Ovary (tissue), 10 donors: ENCODE measurements at places on chromosomes 7 and 10. TPM values are rescaled to one million over a fixed set of nuclear protein-coding genes. Genes with fewer than 3 reads are reported as not detected.

DNA sequence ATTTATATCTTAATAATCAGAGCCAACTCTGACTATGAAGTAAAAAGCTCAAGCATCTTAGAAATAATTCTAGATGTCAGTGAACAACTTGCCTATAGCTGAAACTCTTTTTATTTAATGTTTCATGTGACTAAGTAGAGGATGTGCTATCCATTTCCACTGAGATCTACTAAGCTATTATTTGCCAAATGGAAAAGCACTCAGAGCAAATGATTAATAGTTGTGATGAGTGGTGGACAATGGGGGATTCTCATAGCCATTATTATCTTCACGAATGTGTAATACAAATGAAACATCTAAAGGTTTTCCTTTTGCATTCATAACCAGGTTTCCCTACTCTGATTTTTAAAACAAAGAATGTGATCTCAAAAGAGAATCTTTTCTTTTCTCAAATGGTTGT is 126.6 kb upstream of the GNAI1 start:
- no peak overlapping the region for H3K27ac ChIP-seq
- no peaks in the 10 kb centered on the region for H3K4me1 ChIP-seq
- no peak for DNase-seq
- H3K36me3 ChIP-seq = no peaks in the 10 kb centered on the region
- H3K27me3 ChIP-seq = no peaks in the 10 kb centered on the region
- H3K4me3 ChIP-seq = no peak overlapping the region

TMEM270 gene
- polyA plus RNA-seq = not detected

CCL24 gene
- polyA plus RNA-seq = 1.1 TPM

DNA sequence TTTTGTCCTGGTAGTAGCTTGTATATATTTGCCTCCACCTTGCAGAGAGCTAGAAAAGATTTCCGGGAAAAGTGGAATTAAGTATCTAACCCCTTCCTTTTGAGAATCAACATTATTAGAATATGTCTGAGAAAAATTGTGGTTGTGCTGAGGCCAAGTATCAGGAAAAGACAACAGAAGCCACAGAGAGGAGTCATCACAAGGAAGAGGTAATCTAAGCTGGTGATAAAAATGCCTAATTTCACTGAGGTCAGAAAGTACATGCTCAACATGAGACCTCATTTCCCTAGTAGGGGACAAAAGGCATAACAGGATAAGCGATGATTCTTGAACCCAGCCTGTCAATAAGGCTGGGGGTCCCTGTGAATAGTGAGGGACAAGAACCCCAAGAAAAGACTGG is 97.0 kb upstream of the PDE1C start:
- H3K4me3 ChIP-seq = no peak overlapping the region
- no peaks in the 10 kb centered on the region for H3K27me3 ChIP-seq
- H3K36me3 ChIP-seq = no peaks in the 10 kb centered on the region
- no peak for DNase-seq
- H3K27ac ChIP-seq = no peak overlapping the region

DNA sequence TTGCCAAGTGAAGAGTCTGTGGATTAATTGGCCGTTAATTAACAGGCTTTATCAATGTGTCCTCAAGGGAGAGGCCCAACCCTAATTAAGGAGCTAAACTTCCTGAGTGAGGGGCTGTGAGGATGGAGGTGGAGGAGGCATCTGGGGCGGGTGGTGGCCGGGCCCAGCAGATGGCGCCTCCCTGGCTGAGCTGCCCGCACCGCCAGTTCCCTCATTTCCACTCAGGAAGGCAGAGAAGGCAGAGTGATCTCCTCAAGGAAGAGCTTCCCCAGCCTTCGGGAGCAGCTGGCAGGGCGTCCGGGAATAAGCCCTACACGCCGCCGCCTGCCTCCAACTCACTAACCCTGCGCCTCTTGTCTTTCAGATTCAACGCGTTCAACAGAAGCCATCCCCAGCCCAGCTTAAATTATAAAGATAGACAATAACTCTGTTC is 112.2 kb downstream of the CYTH3 start:
- no peaks in the 10 kb centered on the region for H3K27me3 ChIP-seq
- H3K36me3 ChIP-seq = no peaks in the 10 kb centered on the region
- no peaks in the 10 kb centered on the region for H3K4me1 ChIP-seq
- no peak overlapping the region for H3K27ac ChIP-seq
- no peak overlapping the region for H3K4me3 ChIP-seq
